ENCODE measurements at places on chromosomes 7 and 10. TPM values are rescaled to one million over a fixed set of nuclear protein-coding genes. Genes with fewer than 3 reads are reported as not detected.

GRCh38 chr10:119310806-119311205, 103.4 kb downstream of the GRK5 start:
- no peaks in the 10 kb centered on the region for H3K27me3 ChIP-seq
- H3K4me3 ChIP-seq = no peak overlapping the region
- DNase-seq = no peak
- no peaks in the 10 kb centered on the region for H3K36me3 ChIP-seq
- H3K4me1 ChIP-seq = peaks cover 50% of the 10 kb centered on the region

Gene HTRA1
- 81.2 TPM for total RNA-seq

- H3K27me3 ChIP-seq = no peaks in the 10 kb centered on the region
- no peak overlapping the region for H3K27ac ChIP-seq
- no peak for DNase-seq
- H3K36me3 ChIP-seq = peaks cover 18% of the 10 kb centered on the region
These were observed 1.5 kb downstream of the CBX3 start for GRCh38 chr7:26203016-26203415.

DNA sequence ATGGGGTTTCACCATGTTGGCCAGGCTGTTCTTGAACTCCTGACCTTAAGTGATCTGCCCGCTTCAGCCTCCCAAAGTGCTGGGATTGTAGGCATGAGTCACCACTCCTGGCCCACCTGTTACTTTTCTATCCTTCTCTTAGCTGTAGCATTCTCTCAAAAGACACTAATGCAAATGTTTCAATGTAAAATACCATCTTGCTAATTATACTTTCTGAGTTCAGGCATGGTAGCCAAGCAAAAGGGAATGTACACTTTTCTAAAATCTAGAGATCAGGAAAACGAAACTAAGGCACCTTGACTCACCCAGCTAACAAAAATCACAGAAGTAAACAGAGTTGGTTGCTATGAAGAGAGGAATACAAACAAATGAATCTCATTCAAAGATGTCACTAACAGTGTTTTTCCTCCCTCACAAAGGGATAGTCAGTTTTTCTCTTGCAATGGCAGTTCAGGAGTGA, 401.0 kb upstream of the NRP1 start:
- no peak overlapping the region for H3K4me3 ChIP-seq
- H3K36me3 ChIP-seq = no peaks in the 10 kb centered on the region
- H3K4me1 ChIP-seq = no peaks in the 10 kb centered on the region
- H3K27ac ChIP-seq = no peak overlapping the region
- no peaks in the 10 kb centered on the region for H3K27me3 ChIP-seq

- no peak overlapping the region for H3K4me3 ChIP-seq
- DNase-seq = no peak
- H3K4me1 ChIP-seq = peaks cover 12% of the 10 kb centered on the region
- no peak overlapping the region for H3K27ac ChIP-seq
- no peaks in the 10 kb centered on the region for H3K36me3 ChIP-seq
These were observed 42.6 kb downstream of the ZNF273 start for GRCh38 chr7:64945503-64946175.

Gene GPNMB
- total RNA-seq = 26.1 TPM

- H3K4me1 ChIP-seq = no peaks in the 10 kb centered on the region
- no peaks in the 10 kb centered on the region for H3K27me3 ChIP-seq
- H3K27ac ChIP-seq = no peak overlapping the region
- no peak overlapping the region for H3K4me3 ChIP-seq
- no peak for DNase-seq
- no peaks in the 10 kb centered on the region for H3K36me3 ChIP-seq
These were observed 449.6 kb downstream of the SORCS1 start for GRCh38 chr10:106714734-106715555.

Gene SEMA4G
- 96.3 TPM for total RNA-seq

DNA sequence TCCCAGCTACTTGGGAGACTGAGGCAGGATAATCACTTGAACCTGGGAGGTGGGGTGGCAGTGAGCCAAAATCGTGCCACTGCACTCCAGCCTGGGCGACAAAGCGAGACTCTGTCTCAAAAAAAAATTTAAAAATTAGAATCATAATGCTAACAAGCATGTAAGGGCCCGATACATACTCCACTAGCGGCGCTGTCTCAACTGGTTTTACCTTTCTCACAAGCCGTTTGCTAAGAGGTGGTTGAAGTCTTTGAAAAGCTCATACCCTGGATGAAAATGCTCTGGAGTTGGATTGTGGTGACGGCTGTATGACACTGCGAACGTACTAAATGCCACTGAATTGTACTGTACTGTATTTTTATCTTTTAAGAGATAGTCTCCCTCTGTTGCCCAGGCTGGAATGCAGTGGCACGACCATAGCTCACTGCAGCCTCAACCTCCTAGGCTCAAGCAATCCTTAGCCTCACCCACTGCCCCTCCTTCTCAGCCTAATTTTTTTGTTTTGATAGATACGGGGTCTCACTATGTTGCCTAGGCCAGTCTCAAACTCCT, 29.9 kb downstream of the SPOCK2 start:
- H3K36me3 ChIP-seq = no peaks in the 10 kb centered on the region
- no peak overlapping the region for H3K4me3 ChIP-seq
- no peak for DNase-seq
- no peak overlapping the region for H3K27ac ChIP-seq
- no peaks in the 10 kb centered on the region for H3K27me3 ChIP-seq

GRCh38 chr10:8173243-8173865, 118.9 kb downstream of the GATA3 start:
- no peak overlapping the region for H3K27ac ChIP-seq
- H3K4me1 ChIP-seq = no peaks in the 10 kb centered on the region
- H3K4me3 ChIP-seq = no peak overlapping the region
- no peaks in the 10 kb centered on the region for H3K27me3 ChIP-seq
- DNase-seq = no peak

DNA sequence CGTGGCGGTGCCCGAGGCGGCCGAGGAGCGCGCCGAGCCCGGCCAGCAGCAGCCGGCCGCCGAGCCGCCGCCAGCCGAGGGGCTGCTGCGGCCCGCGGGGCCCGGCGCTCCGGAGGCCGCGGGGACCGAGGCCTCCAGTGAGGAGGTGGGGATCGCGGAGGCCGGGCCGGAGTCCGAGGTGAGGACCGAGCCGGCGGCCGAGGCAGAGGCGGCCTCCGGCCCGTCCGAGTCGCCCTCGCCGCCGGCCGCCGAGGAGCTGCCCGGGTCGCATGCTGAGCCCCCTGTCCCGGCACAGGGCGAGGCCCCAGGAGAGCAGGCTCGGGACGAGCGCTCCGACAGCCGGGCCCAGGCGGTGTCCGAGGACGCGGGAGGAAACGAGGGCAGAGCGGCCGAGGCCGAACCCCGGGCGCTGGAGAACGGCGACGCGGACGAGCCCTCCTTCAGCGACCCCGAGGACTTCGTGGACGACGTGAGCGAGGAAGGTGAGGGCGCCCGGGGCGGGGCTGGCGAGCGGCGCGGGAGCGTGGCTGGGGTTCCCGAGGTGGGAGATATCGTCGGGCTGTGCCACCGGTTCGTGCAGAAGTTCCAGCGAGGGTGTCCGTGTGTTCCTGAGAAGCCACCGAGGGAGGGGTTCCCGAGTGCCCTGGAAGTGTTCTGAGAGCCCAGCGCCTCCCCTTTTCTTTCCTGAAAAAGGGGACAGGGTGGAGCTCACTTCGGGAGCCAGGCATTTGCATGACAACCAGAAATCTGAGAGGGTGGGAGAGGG, 495 bp downstream of the EIF3B start:
- peaks cover 27% of the 10 kb centered on the region for H3K36me3 ChIP-seq
- H3K27ac ChIP-seq = peak overlapping the region; percentile 97
- peak overlapping the region; percentile 88 for H3K4me3 ChIP-seq
- no peak for DNase-seq
- H3K4me1 ChIP-seq = peaks cover 36% of the 10 kb centered on the region

- no peak overlapping the region for H3K4me3 ChIP-seq
- H3K4me1 ChIP-seq = no peaks in the 10 kb centered on the region
- DNase-seq = no peak
- H3K36me3 ChIP-seq = no peaks in the 10 kb centered on the region
These were observed 240.2 kb downstream of the C7orf25 start for GRCh38 chr7:42671627-42672026.
